ENCODE measurements at places on chromosomes 6 and 20. TPM values are rescaled to one million over a fixed set of nuclear protein-coding genes. Genes with fewer than 3 reads are reported as not detected.
A peak's percentile ranks its signal among the peaks of the same experiment; 100 is the strongest.

GRCh38 chr6:35247642-35248231 lies 11.8 kb upstream of the ZNF76 start:
- no peak for DNase-seq

GRCh38 chr20:62662422-62662821 lies 20.1 kb downstream of the SLCO4A1 start:
- DNase-seq: peak; percentile 77

- no peak for DNase-seq
These were observed 27.1 kb downstream of the SPACA1 start for GRCh38 chr6:88074791-88075190.

GRCh38 chr6:4914420-4915159 lies 89.2 kb downstream of the RPP40 start:
- DNase-seq: peak; percentile 15

DNA sequence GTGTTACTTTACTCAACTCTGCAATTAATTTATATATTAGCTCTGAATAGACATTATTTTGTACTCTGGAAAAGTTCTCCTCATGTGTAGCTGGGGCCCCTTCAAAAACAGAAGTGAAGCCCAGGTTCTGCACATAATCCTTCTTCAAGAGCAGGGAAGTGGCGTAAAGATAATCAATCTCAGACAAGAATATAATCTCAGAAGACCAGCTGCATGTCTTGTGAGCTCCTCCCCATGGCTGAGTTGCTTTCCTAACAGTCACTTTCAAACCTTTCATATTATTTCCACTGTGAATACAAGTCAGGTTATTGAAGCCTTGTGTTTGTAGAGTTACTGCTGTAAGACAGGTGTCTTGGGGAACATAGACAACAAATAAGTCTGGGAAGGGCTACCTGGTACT lies 691.9 kb downstream of the RFPL4B start:
- no peak for DNase-seq

DNA sequence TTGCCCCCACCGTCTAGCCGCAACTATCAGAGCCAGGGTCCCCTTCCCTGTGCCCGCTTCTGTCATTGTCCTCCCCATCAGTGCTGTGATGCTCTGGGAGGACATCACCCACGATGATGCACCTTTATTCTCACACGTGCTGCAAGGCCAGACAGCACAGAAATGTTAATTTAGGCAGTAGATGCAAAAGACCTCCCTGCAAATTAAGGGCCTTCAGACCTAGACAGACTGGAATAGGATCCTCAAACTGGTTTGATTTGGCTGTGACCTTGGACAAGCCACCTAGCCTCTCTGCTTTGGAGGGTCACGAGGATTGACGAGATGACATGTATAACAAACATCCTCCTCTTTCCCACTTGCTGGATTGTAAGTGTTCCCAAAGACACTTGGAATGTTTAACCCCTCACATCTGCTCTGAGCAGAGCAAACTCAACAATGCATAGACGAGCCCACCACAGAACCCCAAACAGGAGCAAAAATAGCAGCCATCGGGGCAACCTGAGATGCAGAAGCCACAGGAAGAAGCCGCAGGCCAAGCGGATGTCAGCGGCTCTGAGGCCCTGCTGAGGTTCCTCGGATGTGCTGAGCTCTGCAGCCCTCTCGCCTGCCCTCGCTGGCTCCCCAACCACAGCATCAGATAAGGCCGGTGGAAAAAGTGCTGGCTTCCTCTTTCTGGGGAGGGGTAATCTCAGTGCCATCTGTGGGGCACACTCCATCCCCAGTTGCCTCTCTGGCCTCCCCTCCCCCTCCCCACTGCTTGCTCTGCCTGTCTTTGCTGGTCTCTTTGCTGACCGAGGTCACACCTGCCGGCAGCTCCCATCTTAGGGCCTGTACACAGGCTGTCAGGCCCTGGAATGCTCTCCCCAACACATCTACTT lies 35.3 kb downstream of the TOX2 start:
- DNase-seq: no peak

SLC22A2 gene
- total RNA-seq: not detected

SYCP2L gene
- total RNA-seq: 0.26 TPM

HLA-DRB5 gene
- total RNA-seq: not detected
